ENCODE measurements at places on chromosomes 16 and 17.

GRCh38 chr17:13933441-13934276 is 135.6 kb upstream of the COX10 start:
- no peak for DNase-seq

GRCh38 chr17:60661489-60661888 is 16.2 kb upstream of the BCAS3 start:
- DNase-seq: no peak

- no peak for DNase-seq
Measured at GRCh38 chr16:80680839-80681238, 123.6 kb downstream of the CDYL2 start.

DNA sequence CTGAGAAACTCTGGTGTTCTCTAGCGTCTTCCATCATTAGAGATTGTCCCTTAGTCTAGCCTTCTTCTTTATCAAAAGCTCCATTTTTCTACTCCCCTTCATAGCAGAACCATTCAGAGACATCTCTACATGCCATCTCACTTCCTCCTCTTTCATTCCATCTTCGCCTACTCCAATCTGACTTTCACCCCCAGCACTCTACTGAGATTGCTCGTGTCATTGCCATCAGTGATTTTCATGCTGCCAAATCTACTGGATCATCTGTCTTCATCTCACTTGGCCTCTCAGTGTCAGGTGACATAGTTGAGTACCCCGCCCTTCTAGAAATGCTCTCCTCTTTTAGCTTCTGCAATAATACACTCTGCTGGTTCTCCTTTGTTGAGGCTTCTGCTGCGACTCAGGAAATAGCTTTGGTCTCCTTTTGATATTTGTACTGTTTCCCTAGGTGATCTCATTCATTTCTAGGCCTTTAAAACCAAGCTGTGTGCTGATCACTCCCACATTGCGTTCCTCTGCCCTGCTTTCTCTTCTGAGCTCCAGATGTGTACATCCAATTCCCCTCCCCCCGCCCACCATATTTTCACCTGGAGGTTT is 119.1 kb downstream of the FTO start:
- peak; percentile 46 for DNase-seq

DNA sequence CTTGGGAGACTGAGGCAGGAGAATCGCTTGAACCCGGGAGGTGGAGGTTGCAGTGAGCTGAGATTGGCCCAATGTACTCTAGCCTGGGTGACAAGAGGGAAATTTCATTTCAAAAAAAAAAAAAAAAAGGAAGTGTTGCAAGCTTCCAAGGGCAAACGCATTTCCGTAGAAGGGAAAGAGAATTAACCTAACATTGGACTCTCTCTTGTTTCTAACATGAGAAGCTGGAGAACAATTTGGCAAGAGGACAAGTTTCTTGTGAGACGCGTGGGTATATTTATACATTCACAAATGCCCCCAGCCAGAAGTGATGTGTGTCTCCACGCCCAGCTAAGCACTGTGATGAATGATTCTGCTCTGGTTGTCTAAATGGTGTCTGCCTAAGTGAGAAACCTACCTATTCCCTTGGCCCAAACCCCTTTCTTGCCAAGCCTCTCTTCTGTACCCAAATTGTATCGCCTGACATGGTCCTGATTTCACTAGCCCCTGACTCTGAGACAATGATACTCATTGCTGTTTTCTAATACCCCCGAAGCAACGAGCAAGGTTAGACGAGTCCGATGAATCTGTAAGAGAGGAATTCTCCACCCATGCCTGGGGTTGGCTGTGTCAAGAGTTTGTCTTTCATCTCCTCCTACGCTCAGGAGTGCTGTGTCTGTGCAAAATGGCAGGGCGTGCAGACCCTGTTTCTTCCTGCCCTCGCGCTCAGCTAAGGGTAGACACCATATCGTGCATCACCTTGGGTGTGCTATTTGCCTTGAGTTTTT is 14.2 kb upstream of the ST6GALNAC2 start:
- DNase-seq: peak; percentile 67

GRCh38 chr17:31254654-31255053 is 42.4 kb downstream of the OMG start:
- no peak for DNase-seq

DNA sequence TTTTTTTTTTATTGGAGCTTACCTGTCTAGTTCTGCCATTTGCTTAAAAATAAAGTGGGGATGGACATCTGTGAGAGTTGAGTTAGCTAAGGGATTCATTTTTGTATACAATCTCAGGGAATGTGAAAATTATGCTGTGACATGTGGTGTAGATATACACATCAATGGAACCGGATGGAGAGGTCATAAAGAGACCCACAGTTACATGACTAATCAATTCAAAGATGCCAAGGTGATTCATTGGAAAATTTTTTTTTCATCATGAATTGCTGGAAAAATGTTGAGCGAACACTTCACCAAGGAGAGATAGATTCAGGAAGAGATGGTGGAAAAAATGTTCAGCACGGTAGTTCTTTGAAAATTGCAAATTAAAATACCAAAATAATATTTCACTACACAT is 605.4 kb upstream of the KIF2B start:
- no peak for DNase-seq

- DNase-seq: no peak
Measured at GRCh38 chr16:7763111-7763510, 430.5 kb downstream of the RBFOX1 start.

DNA sequence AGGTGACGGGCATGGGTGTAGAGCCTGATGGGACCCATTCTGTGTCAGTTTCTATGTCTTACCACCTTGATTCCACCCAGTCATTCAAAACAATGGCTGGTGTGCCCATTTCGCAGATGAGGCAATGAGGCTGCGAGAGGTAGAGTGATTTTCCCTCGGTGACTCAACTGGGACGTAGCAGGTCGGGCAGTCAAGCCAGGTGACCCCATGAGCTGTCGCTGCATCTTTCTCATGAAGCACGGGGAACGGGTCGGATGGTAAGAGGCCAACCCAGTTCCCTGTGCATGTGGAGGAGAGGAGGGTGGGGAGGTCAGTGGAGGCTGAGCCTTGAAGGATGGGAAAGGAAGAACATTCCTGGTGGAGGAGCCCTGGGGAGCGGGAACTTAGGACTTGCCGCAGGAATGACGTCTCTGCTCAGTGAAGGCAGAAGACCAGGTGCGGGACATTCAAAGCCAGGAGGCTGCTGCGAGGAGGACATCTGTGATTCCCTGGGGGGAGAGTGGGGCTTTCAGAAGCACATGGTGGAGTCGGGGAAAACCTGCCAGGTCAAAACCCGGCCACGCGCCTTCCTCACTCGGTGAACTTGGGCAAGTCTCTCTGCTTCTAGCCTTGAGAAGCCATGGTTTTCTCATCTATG is 1.1 kb downstream of the IL21R start:
- no peak for DNase-seq

GRCh38 chr17:2138761-2139160 is 83.9 kb downstream of the HIC1 start:
- peak; percentile 50 for DNase-seq

GRCh38 chr16:24838554-24839266 is 7.1 kb upstream of the SLC5A11 start:
- peak; percentile 91 for DNase-seq

GRCh38 chr16:57601801-57602478 is 26.5 kb upstream of the ADGRG1 start:
- no peak for DNase-seq

DNA sequence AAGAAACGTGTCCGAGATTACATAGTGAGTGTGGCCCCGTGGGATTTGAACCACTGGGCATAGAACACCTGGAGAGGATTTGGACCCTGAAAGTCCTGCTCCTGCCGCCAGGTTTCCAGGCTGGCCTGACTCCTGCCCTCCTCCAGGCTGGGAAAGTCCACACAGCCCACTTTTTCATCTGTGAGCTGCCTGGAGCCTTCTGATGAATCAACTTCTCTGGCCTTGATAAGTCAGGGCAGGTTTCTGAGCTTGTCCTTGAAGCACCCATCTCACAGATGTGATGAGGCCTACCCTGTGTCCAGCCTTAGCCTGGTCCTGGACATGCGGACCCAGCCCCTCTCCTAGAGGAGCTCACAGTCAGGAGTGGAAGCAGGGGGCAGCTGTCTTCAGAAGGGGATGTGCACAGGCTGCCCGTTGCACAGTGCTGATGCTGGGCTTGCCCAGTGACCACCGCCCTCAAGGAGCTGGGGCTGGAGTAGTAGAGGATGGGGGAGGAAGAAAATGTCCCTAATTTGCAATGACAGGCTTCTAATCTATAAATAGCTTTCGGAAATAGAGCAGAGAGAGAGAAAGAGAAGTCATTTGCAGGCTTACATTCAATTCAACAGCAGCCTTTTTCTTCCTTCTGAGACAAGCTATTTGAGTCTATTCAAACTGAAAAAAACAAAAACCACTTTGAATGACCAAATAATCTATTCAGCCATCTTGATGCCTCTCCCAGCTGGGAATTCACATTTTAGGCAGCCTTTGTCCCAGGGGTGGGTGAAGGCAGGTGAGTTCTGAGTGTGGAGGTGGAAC is 73.5 kb upstream of the DNAJA2 start:
- DNase-seq: no peak

- DNase-seq: peak; percentile 30
Measured at GRCh38 chr17:76442341-76443338, 10.3 kb downstream of the UBE2O start.

DNA sequence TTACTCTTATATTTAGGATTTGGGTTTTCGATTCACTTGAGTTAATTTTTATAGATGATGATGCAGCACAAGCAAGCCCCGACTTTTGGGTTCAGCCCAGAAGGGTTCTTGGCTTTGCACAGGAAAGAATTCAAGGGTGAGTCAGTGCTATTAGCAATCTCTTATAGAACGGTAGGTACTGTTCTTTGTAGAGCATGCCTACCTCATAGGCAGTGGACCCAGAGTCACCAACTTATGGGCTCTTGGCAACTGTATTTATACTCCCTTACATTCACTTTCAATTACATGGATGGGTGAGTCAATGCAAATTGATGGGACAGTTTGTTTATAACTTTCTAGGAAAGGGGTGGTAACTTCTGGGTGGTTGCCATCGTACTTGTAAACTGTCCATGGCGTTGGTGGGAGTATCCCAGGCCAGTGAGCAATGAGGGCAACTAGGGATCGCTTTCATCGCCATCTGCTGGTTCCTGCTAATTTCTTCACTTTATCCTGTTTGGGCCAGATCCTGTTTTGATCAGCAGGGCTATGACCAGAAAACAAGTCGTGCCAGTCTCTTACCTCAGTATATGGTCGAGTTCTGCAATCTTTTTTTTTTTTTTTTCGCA is 362.6 kb downstream of the CNTNAP4 start:
- DNase-seq: no peak

GRCh38 chr17:69062860-69063581 is 2.3 kb upstream of the ABCA9 start:
- DNase-seq: no peak

GRCh38 chr17:9671559-9671958 is 26.2 kb downstream of the USP43 start:
- no peak for DNase-seq

DNA sequence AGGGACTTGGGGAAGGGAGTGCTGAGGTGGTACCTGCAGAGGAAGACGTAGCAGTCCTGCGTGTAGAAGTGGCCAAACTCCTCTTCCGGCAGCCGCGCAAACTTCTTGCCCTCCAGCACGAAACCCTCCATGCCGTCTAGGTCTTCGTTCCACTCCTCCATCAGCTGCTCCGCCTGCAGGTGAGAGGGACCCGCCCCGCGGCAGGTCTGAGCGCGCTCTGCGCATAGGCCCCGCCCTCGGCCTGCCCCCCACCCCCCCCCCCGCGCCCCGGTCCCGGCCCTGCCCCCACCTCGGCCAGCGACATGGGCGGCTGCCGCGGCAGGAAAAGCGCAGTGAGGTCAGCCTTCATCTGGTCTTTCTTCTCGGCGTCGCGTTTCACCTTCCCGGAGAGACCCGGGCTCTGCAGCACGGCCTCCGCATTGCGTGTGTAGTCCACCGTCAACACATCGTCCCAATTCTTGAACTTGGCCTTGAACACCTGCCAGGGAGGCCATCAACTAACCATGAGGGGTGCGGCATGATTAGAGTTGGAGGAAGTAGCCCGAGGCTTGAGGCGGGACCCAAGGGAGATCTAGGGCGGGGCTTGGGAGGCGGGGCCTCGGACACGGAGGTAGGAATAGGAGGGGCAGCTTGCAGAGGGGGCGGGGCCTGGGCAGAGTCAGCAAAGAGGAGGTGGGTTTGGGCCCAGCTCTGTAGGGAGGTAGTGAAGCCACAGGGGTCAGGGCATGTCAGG is 11.5 kb downstream of the FLII start:
- peak; percentile 57 for DNase-seq

DNA sequence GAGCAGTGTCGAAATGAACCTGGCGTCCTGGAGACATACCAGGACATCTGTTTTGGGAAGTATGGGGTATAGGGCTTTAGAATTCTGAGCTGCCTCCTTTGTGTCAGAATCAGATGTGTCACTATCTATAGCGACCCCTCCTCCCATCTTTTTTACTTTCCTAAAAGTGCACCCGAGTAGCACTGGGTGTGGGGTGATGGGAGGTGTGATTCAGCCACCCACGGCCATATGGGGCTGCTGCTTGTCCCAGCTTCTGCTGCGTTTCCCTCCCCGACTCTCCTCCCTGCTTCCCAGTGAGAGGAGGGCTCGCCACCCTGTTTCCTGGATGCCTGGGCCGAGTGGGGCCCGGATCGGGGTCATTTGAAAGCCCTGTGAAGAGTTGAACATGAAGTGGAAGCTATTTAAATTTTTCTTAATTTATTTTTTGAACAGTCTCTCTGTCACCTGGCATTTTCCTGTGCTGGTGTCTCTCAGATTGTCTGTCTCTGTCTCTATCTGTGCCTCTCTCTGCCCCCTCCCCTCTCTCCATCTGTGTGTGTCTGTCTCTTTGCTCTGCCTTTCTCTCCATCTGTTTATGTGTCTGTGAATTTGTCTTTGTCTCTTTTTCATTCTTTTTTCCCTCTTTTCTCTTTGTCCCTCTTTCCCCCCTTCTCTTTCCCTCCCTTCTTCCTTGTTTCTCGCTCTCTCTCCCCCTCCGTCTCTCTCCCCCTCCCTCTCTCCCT is 638.8 kb upstream of the EEF2KMT start:
- DNase-seq: no peak

- no peak for DNase-seq
Measured at GRCh38 chr17:1709403-1709951, 700 bp downstream of the TLCD2 start.

DNA sequence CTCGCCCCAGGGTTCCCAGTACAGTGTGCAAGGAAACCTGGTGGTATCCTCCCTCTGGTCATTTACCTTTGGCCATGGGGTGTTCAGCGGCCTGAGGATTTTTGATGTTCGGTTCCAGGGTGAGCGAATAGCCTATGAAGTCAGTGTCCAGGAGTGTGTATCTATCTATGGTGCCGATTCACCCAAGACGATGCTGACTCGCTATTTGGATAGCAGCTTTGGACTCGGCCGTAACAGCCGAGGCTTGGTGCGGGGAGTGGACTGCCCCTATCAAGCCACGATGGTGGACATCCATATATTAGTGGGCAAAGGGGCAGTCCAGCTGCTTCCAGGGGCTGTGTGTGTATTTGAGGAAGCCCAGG is 1.2 kb downstream of the AOC2 start:
- DNase-seq: no peak

DNA sequence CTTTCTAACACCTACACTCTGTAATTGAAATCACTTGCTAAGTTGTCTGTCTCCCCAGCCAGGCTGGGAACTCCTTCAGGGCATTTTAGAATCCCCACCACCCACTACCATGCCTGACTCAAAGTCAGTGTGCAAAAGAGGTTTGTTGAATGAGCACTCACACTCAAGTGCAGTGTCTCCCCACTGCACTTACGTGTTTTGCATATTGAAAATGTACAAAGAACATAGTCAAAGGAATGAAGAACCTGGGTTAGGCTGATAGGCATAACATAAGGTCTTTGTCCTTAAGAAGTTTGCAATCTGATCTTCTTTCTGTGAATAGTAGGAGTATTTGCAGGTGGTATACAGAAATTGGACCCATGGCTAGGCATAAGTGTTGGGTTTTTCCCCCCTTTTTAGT is 33.8 kb upstream of the DDX52 start:
- DNase-seq: no peak

GRCh38 chr17:47288531-47289116 is 35.0 kb downstream of the ITGB3 start:
- no peak for DNase-seq
